Activated CD4-positive, alpha-beta T cell treated with anti-CD3 and anti-CD28 coated beads, Interleukin-2, amount 10 ng/mL, durations not matched to agents 7 days and 5 days (primary cell): ENCODE measurements at places on chromosomes 16 and 17. TPM values are rescaled to one million over a fixed set of nuclear protein-coding genes. Genes with fewer than 3 reads are reported as not detected.

DNA sequence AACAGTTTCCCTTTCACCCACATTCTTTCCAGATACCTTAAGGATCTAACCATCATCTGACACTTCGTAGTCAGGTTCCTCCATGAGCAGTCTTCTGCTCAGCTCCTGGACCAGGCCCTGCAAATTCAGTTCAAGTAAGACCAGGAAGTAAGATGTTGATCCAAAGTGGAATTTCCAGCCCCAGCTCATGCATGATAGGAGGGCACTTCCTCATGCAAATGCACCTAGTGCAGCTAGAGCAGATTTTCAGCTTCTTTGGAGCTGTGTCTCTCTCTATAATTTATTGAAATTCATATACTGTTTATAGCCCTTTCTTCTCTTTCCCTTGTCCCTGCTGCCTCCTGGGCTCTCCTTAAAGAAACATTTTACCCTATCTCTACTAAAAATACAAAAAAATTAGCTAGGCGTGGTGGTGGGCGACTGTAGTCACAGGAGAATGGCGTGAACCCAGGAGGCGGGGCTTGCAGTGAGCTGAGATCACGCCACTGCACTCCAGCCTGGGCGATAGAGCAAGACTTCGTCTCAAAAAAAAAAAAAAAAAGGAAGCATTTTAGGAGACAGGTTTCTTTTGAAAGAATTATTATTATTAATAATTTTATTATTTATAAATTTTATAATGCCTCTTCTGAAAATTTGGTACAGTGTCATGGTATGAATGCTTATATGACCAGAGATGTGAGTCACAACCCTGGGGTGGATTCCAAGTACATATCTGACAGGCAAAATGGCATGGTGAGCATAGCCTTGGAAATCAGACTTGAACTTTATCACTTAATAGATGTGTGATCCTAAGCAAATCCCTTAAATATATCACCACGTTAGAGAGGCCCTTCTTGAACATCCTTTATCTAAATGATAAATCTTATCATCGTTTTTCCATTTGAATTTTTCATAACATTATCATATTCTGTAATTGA lies 94.3 kb downstream of the SSH2 start:
- no peak overlapping the region for H3K4me3 ChIP-seq
- H3K27ac ChIP-seq = no peak overlapping the region
- no peaks in the 10 kb centered on the region for H3K36me3 ChIP-seq
- no peaks in the 10 kb centered on the region for H3K27me3 ChIP-seq
- DNase-seq = no peak

DNA sequence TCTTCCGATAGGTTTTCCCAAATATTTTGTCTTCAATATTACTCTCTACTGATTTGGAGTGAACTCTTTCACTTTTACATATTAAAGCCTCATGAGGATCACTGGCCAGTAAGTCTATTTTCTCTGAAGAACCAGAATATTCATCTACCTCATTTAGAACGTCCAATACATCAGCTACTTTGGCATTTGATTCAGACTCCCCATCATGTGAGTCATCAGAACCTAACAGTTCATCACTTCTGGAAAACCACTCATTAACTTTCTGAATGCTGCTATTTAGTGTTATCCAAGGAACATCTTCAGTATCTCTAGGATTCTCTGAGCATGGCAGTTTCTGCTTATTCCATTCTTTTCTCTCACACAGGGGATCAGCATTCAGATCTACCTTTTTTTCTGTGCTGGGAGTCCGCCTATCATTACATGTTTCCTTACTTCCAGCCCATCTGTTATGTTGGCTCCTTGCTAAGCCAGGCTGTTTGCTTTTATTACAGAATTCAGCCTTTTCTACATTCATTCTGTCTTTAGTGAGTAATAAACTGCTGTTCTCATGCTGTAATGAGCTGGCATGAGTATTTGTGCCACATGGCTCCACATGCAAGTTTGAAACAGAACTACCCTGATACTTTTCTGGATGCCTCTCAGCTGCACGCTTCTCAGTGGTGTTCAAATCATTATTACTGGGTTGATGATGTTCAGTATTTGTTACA lies 30.9 kb downstream of the BRCA1 start:
- H3K27ac ChIP-seq = no peak overlapping the region
- DNase-seq = no peak
- H3K4me3 ChIP-seq = no peak overlapping the region
- peaks cover 32% of the 10 kb centered on the region for H3K36me3 ChIP-seq
- no peaks in the 10 kb centered on the region for H3K4me1 ChIP-seq

DNA sequence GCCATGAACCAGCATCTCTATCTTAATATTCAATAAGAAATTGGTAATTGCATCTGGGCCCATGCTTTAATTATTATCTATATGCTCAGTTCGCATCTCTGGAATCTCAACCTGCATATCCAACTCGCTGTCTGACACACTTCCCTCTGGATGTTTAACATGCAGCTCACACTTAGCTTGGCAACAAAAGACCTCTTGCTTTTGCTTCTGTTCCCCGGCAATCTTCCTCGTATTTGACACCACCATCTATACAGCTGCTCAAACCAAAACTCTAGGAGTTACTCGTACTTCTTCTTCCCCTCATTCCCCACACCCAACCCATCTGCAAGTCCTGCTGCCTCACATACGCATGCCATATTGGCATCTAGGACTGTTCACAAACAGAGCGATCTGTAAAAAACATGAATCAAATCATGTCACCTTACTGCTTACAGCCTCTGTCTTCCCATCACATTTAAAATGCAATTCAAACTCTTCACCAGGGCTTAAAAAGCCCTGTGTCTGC lies 300.6 kb downstream of the CEP112 start:
- H3K4me1 ChIP-seq = no peaks in the 10 kb centered on the region
- no peak overlapping the region for H3K27ac ChIP-seq
- DNase-seq = no peak
- no peaks in the 10 kb centered on the region for H3K36me3 ChIP-seq

DNA sequence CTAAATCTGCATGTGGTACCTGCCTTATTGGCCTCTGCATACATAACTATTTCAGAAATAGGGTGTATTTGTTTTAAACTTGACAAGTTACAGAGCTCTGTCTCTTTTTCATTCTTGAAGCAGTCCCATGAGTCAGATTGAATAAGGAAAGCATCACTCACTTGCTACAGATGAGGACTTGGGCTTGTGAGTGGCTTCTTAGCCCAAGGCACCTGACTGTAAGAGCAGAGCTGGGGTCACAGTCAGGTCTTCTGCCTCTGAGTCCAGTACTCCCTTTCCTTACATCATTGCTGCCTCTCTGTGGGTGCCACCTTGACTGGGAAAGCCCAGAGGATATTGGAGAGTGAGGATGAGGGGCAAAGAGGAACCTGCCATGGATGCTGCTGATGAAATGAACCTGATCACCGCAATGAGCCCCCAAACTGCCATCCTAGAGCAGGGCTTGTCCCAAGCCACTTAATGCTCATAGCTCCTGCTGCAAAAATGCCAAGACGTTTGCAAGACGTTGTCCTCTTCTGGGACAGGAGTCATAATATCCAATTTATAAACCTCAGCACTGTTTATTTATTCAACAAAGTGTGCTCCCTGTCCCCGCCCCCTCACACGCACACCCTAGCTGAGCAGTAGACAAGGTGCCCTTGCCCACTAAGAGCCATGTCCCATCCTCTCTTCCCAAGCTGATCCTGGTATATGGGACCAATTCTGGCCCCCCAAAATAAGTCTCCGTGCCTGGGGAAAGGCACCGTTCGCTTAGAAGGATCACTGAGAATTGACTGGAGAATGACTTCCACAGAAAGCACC lies 74.1 kb downstream of the CCDC182 start:
- H3K36me3 ChIP-seq = peaks cover 3% of the 10 kb centered on the region
- H3K4me3 ChIP-seq = no peak overlapping the region
- DNase-seq = no peak

- no peak overlapping the region for H3K4me3 ChIP-seq
- peaks cover 31% of the 10 kb centered on the region for H3K4me1 ChIP-seq
- H3K36me3 ChIP-seq = peaks cover 13% of the 10 kb centered on the region
- no peak overlapping the region for H3K27ac ChIP-seq
- H3K27me3 ChIP-seq = no peaks in the 10 kb centered on the region
Measured at GRCh38 chr17:60604686-60605334, 4.8 kb downstream of the PPM1D start.

GRCh38 chr16:81172769-81173658 lies 65.5 kb upstream of the BCO1 start:
- H3K4me1 ChIP-seq = no peaks in the 10 kb centered on the region
- no peak overlapping the region for H3K27ac ChIP-seq
- H3K36me3 ChIP-seq = no peaks in the 10 kb centered on the region
- H3K27me3 ChIP-seq = no peaks in the 10 kb centered on the region

- H3K27me3 ChIP-seq = no peaks in the 10 kb centered on the region
- no peak overlapping the region for H3K27ac ChIP-seq
- peaks cover 45% of the 10 kb centered on the region for H3K4me1 ChIP-seq
- no peak for DNase-seq
- H3K4me3 ChIP-seq = peak overlapping the region; percentile 96
Measured at GRCh38 chr17:44688200-44688599, 1.4 kb downstream of the CCDC43 start.

Gene KCNH4
- 0.15 TPM for total RNA-seq

DNA sequence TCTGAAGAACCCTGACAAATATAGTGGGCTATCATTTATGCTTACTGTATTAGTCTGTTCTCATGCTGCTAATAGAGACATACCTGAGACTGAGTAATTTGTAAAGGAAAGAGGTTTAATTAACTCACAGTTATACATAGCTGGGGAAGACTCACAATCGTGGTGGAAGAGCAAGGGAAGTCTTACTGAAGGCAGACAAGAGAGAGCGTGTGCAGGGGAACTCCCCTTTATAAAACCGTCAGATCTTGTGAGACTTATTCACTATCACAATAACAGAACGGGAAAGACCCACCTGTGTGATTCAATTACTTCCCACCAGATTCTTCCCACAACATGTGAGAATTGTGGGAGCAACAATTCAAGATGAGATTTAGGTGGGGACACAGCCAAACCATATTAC lies 526.8 kb upstream of the GOT2 start:
- no peaks in the 10 kb centered on the region for H3K36me3 ChIP-seq
- H3K27me3 ChIP-seq = no peaks in the 10 kb centered on the region
- no peak overlapping the region for H3K4me3 ChIP-seq
- no peak overlapping the region for H3K27ac ChIP-seq
- peaks cover 19% of the 10 kb centered on the region for H3K4me1 ChIP-seq
